ENCODE measurements at places on chromosomes 2 and 18.

- peak; percentile 46 for DNase-seq
These were observed 11.0 kb upstream of the SFTPB start for GRCh38 chr2:85678794-85679672.

- no peak for DNase-seq
These were observed 152.0 kb upstream of the RAB6C start for GRCh38 chr2:129827311-129828090.

DNA sequence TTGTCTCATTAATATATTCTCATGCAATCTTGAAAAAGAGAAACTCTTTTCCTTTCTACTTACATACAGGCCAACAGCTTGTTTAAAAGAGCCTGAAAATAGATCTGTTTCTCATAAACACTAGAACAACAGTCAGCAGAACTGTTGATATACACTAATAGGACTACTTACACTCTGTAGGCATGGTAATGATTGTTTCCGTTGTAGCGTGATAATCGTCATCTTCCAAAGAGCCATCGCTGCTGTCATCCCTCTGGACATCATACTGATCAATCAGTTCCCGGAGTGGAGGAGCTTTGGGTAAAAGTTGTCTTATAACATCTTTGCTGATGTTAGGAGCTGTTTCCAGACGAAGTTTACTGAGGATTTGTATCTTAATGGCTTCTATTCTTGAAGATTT lies 476 bp downstream of the MSTN start:
- no peak for DNase-seq

- no peak for DNase-seq
These were observed 17.8 kb downstream of the CFAP210 start for GRCh38 chr2:169676357-169676756.

DNA sequence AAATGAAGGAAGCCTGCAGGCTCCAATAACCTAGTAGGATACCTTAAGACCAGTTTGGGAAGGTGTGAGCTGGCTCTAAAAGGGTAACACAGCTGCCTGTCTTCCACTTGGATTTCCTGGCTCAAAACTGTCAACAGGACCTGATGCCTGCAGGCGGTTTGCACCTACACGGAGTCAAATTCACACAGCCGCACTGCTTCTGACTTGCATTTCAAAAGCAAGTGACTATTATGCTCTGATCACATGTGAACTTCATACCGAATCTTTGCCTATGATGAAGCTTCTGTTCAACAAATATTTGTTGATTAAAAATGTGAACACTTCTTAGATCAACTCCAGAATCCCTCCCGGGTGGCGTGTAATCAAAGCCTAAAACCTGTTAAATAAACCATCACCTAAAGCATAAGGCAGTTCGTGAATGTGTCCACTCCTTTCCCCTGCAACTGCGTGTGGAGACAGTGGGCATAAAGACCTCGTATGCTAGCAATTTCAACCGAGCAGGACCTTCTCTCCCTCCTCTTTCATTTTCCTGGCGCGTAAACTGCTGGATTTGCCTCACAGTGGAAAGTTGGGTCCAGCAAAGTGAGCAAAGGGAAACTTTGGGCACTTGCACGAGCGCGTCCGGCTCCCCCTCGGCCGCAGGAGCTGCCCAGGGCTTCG lies 784 bp downstream of the CRACDL start:
- DNase-seq = no peak

DNA sequence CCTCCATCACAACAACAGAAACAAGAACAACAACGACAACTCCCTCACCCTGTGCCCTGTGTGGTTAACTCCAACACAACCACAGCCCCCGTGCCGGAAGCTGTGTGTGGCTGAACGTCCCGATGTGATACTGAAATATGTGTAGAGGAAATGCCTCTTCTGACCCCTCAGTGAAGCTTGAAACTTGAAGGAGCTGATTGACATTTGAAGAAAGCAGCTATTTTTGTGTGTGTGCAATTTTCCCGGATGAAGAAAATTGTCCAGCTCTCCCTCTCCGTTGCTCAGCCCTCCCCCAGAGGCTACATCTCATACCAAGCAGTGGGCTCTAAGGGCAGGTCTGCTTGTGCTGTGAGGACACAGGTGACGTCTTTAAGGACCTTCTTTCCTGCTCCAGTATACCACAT lies 173.8 kb downstream of the ICOS start:
- no peak for DNase-seq

- no peak for DNase-seq
These were observed 122.3 kb downstream of the HAUS1 start for GRCh38 chr18:46226461-46226860.

- DNase-seq = no peak
These were observed 220.6 kb upstream of the LRRTM1 start for GRCh38 chr2:80525152-80525551.

DNA sequence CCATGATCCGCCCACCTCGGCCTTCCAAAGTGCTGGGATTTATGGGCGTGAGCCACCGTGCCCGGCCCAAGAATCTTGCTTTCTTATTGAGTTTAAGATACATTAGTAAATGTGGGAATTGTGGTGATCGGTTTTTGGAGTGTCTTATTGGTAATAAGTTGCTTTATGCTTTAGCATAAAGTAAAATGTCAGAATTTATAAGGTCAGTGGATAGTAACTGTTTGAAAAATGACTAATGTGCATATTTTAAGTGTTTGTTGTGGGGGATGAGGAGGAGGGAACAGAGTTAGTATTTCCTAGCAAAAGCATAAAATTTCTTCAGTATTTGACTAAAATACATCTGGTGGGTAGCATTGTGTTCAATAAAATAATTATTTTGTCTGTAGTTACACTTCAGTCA lies 77.4 kb downstream of the SLC39A10 start:
- no peak for DNase-seq

- DNase-seq = no peak
These were observed 36.3 kb downstream of the SLC35F5 start for GRCh38 chr2:113720167-113720566.

- no peak for DNase-seq
These were observed 43.8 kb upstream of the FN1 start for GRCh38 chr2:215479536-215480240.

Data from frontal cortex (tissue), 4 donors.